Fibroblast of skin of abdomen (primary cell): ENCODE measurements at places on chromosomes 4 and X.

DNA sequence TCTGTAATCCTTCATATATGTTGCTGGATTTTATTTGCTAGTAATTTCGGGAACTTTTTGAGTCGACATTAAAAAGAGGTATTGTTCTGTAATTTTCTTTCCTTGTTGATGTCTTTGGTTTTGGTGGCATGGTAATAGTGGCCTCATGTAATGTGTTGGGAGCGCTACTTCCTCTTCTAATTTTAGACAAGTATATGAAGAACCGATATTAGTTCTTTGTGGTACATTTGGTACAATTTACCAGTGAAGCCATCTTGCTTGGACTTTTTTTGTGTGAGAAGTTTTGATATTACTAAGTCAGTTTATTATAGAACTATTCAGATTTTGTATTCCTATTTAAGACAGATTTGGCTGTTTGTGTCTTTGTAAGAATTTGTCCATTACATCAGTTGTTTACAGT lies 669.2 kb upstream of the AADAT start:
- DNase-seq, result no peak

GRCh38 chr4:16031546-16032395 lies 52.1 kb downstream of the PROM1 start:
- DNase-seq, result no peak

DNA sequence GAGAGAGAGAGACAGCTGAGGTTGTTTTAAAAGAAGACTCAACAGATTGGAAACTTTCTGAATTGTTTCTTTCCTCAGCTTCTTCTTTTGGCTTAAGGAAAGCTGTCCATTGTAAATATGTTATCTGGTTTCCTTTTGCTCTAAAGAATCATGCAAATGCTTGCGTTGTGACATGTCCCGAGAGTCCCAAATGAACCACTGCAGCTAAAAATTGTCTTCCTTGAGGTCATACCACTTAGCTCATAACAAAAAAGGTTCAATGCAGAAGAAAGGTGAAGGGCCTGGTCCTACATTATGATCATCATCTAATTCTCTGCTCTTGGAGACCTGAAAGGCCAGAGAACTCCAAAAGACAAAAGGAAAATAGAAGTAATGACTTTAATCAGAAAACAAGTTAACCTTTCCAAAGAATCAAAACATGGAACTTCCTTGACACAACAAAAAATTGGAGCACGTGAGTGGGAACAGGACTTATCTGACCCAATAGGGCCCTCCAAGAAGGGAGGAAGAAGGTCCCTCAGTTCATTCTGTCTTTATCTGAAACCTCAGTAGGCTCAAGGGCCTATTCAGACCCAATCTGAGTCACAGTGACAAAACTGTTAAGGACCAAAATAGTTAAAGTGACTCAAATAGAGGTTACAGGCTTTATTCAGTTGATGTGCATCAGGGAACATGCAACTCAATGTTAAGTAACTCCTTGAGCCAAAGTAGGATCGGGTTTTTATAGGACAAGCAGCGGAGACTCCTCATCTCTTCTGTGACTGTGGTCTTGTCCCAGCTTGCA lies 14.7 kb upstream of the VSIG1 start:
- no peak for DNase-seq

GRCh38 chr4:151166636-151167035 lies 67.2 kb downstream of the RPS3A start:
- no peak for DNase-seq

- DNase-seq, result peak; percentile 6
Observed at GRCh38 chrX:38110231-38110630, 103.9 kb downstream of the SYTL5 start.

DNA sequence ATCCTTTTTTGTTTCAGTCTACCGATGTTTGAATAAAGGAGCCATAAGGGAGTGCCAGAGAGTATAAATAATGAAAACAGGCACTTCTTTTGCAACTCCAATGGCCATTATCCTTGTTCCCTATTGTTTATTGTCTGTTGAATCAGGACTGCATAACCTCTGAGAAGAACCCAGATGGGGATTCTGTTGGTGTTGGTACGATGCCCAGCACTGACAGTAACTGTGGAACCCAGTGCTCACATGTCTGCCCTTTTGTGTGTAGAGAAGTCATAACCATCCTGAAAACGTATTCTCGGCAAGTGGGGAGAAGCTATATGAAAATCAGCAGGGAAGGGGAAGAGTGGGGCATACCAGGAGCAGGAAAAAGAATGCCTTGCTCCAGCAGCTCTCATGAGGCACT lies 195.1 kb upstream of the EDNRA start:
- no peak for DNase-seq

- no peak for DNase-seq
Observed at GRCh38 chrX:49829016-49829415, at the start of gene PAGE4. Gene PAGE4 (plus strand): TSS chrX:49829303. CDS start chrX:49830429, 1,126 bp downstream.

GRCh38 chrX:111100191-111100590 lies 4.2 kb downstream of the PAK3 start:
- DNase-seq, result peak; percentile 9

- DNase-seq, result no peak
Observed at GRCh38 chrX:68914479-68914946, 85.7 kb downstream of the EFNB1 start.

DNA sequence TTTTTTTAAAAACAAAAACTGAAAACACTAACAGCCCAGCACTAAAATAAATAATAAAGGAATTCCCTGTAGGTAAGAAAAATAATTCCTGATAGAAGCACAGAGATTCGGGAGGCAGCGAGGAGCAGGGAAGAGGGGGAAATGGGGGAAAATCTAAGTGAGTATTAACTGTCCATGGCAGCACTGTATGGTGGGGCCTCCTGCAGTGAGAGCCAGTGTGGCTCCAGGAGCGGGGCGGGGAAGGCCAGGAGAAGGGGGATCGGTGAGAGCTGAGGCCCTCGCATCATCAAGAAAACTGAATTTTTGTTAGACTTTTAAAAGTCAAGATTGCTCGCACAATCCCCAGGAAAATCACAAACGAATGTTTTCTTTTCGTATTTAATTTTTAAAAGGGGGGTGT lies 14.1 kb downstream of the RNF212 start:
- DNase-seq, result no peak

DNA sequence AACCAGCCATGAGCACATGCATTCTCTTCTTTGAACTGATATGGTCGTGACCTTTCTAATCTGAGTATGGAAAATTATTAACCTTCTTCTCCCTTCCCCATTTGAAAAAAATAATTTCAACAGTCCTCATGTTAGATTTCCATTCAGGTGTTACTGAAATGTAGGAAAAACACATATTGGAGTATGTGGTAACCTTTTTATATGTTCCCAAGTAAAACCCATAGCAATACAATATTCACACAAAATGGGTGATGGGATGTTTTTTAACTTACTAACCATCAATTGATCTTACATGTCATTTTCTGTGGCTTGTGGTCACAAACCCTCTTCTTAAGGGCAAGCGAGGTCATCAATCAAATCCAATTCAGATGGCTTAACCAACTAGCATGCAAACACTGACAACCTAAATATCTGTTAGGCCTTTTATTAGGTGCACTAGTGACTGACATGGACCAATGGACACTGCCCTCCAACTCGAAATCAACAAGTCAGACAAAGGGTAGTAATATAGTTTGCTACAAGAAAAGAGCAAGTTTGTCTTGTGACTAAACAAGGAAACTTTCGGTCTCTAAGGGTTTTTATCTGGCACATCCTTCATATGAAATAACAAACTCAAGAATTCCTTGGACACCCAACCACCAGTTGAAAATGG lies 74.3 kb downstream of the CAMK2D start:
- peak; percentile 76 for DNase-seq

GRCh38 chrX:107683124-107683895 lies 55.0 kb downstream of the PRPS1 start:
- DNase-seq, result no peak

DNA sequence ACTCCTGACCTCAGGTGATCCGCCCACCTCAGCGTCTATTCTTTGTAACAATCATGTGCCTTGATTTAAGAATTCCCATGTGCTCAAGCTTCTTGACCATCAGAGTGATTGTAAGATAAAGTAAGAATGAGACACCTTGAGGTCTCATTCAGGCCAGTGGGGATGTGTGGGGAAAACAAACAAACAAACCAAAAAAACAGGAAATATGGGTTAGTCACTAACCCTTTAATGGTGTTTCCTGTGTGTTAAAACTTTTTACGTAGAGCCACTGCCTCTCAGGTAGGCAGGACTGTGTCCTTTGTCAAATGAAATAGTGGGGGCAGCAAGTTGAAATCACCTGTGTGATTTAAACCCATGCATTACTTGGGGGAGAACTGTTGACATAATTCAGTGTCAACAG lies 91.5 kb upstream of the DHRSX start:
- no peak for DNase-seq

GRCh38 chr4:132123870-132124623 lies 1025.0 kb upstream of the PCDH10 start:
- DNase-seq, result peak; percentile 13

GRCh38 chr4:83382850-83383249 lies 48.2 kb upstream of the HPSE start:
- DNase-seq, result no peak

DNA sequence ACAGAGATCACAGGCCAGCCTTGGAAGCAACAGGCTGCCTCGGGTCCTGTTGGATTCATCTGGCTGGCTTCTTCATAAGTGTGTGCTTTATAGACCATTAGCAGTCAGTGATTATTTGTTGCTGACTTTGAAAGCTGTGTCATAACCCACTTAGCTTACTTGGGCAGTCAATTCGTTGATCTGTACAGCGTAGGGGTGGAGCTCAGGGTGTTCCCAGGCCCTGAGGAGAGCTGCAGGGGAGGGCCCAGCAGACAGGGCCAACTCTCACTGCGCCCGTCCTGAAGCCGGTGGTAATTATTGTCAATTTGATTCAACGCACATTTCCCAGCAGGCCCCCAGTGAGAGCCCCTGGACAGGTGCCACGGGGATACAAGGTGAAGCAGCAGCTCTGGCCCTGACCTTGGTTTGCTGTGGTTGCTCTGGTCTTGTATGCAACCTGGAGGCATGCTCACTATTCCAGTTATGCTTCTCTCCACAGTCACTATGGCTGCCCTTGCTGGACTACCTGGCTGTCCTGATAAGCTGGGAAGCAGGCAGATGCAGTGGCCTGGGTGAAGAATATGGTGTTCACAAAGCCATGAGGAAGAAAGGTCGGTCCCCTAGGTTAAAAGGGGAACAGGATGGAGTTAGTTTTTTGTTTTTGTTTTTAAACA lies 40.1 kb upstream of the HMGB3 start:
- DNase-seq, result no peak

DNA sequence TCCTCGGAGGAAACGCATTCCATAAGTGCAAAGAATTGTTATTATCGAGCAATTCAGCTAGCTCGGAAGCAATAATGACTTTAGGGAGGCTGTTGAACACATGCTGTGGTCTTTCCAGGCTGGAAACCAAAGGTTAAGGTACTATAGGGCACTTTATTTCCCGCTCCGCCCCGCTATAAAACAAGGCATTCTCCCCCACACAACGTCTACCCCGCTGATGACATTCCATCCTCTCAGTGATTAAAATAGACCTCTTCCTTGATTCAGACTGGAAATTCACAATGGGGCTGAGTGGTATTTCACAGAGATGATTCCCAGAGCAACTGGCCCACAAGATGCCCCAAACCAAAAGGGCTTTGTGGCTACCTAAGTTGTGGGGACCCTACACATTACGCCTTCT lies 196.4 kb downstream of the STIM2 start:
- no peak for DNase-seq

DNA sequence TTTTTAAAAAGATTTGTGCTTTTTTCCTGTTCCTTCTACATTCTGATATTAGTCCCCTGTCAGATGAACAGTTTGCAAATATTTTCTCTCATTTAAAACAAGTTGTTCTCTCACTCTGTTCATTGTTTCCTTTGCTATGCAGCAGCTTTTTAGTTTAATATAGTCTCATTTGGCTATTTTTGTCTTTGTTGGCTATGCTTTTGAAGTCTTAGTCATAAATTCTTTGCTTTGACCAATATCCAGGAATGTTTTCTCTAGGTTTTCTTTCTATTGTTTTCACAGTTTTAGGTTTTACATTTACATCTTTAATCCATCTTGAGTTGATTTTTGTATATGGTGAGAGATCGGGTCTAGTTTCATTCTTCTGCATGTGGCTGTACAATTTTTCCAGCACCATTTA lies 136.8 kb downstream of the TET2 start:
- DNase-seq, result peak; percentile 9

DNA sequence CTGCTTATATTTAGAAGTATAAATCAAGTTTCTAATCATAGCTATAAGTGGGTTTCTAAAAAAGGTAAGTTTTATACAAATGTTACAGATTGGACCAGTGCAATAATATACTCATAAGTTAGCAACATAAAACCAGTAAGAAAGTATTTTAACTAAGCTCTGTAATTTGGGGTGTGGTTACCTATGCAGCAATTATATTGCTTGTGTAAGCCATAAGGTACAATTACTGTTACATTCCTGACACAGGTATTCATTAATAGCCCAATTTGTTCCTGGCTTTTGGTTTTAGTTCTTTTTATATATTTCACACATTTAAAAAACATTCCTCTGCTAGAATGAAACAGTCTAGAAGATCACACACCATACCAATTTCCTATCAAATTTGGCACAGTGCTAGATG lies 115.1 kb downstream of the FRYL start:
- no peak for DNase-seq

DNA sequence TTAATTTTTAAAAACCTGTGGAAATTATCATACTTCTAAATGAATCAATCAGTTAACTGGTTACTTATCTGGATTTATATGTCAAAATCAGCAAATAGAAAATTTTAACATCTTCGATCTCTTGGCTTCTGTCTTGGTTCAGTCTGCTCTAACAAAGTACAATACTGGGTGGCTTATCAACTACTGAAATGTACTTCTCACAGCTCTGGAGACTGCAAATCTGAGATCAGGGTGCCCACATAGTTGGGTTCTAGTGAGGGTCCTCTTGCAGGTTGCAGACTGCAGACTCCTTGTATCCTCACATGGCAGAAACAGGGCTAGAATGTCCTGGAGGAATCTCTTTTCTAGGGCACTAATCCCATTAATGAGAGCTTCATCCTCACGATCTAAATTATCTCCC lies 1851.6 kb upstream of the TENM3 start:
- DNase-seq, result no peak

DNA sequence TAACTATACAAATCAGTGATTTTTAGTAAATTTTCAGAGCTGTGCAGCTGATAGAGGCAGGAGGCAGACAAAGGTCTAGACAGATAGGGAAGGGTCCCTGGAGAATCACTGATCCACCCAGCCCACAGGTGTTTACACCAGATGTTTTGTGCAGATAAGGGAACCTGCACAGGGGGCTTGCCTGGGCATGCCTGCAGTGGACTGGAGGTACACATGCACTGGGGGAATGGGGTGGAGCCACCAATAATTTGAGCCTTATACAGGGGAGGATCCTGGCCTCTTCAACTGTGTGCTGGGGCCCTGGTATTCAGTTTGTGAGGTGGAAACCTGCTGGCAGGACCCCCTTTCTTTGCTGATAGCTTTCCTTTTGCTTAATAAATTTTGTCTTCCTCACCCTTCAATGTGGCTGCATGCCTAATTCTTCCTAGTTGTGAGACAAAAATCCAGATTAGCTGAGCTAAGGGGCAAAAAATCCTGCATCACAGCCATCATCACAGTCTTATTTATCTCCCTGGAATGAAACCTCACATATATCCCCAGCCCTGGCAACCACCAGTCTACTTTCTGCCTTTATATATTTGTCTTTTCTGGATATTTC lies 102.8 kb downstream of the KDM6A start:
- DNase-seq, result no peak
